ENCODE measurements at places on chromosomes 16 and 17. TPM values are rescaled to one million over a fixed set of nuclear protein-coding genes. Genes with fewer than 3 reads are reported as not detected.

ITGA2B gene
- total RNA-seq: not detected

GRCh38 chr17:48444516-48445247 is 14.7 kb upstream of the SKAP1 start:
- DNase-seq: no peak

ZNF764 gene
- total RNA-seq: 4.4 TPM

HOXB4 gene
- total RNA-seq: 2.5 TPM

KRT23 gene
- total RNA-seq: not detected

AANAT gene
- total RNA-seq: not detected

DNA sequence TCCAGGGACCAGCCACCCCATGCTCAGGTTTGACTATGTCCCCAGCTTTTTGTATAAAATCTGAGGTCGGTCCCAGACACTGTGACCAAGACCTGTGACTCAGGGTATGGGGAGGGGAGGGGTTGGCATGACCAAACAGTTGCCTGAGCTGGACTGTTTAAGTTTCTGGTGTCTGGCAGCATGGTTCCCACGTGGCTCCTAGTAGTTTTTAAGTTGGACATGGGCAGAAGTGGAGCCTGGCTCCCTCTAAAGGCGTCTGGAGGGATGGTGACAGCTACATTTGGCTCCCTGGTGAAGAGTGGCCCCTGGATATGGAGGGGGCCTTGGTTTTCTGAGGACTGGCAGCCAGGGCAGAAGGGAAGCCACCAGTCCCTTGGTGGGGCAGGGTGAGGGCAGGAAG is 7.9 kb downstream of the SMCR8 start:
- DNase-seq: peak; percentile 34

- no peak for DNase-seq
Observed at GRCh38 chr17:61669522-61669921, 78.5 kb upstream of the NACA2 start.

- peak; percentile 72 for DNase-seq
Observed at GRCh38 chr17:76623271-76624146, 20.0 kb downstream of the ST6GALNAC1 start.

DNA sequence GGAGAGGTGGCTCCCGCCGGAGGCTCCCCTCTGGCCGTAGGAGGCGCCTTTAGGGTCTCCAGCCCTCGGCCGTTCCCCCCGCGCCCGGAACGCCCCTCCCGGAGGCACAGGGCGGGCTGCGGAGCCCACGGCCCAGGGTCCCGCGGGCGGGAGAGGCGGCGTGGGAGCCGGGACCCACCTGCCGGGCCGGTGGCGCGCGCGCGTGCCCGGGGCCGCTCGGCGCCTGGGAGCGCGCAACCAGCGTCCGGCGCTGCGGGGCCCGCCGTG is at the start of gene MIF4GD:
MIF4GD (minus strand) TSS at position 266 of the 267 bp plus-strand sequence. CDS start 1,036 bp downstream, outside the sequence.
- DNase-seq: no peak

DNAAF1 gene
- not detected for total RNA-seq

GRCh38 chr17:30279156-30279555 is 12.6 kb downstream of the BLMH start:
- DNase-seq: no peak

EIF1 gene
- total RNA-seq: 85.4 TPM

GRCh38 chr16:30018731-30019158 is 4.3 kb upstream of the C16orf92 start:
- peak; percentile 55 for DNase-seq

C17orf113 gene
- total RNA-seq: 0.30 TPM

ACSM2A gene
- not detected for total RNA-seq
